Fibroblast of lung (primary cell): ENCODE measurements at places on chromosomes 2 and 18.
A peak's percentile ranks its signal among the peaks of the same experiment; 100 is the strongest.

DNA sequence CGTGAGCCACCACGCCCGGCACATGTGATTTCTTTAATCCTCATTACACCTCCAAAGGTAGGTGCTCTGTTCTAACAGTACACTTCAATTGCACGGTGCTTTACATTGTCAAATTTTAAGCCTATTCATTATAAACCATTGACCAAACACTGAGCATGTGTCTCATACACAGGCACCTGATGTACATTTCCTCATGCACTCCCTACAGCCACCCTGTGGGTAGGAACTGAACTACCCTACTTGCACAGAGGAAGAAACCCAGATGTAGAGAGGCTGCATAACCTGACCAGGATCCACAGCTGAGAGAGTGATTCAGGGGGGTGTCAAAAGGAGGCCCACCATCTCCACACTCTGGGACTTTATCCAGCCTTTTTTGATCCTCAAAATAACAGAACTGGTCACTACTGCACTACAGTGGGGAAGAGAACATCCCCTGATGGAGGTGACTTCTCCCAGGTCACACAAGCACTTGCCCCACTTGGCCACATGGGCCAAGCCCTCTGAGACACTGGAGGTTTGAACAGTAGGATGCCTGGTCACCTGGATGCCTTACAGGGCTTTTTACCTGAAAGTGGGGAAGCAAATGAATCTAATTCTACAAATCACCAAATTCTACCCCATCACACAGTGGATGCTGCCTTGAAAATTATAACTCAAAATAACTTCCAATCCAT is 6.9 kb upstream of the DPYSL5 start:
- DNase-seq = no peak

GRCh38 chr2:42364658-42365057 is 3.6 kb upstream of the COX7A2L start:
- no peak for DNase-seq

DNA sequence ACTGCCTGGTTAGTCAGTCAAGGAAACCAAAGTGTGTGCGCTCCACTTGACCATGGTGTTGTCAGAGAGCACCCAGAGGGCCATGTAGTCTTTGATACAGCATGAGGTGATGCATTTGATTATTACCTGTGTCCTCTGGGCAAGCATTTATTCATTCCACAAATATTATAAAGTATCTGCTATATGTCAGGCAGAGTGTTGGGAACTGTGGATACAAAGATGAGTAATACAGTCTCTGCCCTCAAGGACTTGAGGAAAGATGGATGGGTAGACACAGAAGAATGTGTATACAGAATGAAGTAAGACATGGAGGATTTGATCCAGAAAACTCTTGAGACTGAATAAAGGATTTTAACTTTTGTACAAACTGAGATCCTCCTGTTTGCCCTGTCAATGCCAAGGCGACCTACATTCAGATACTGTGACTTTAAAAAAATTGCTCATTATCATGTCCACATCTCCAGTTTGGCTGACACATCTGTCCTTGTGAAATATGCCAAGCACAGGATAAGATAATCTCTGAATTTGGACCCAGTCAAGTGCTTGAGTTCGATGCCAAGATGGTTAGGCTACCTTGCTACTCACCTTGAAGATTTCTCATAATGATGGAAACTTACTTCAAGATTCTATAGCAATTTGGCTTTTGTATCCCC is 50.8 kb downstream of the ACYP2 start:
- peak; percentile 9 for DNase-seq

- DNase-seq = no peak
Measured at GRCh38 chr2:67760995-67761394, 301.8 kb downstream of the C1D start.

GRCh38 chr2:85255813-85256594 is 71.8 kb downstream of the TGOLN2 start:
- peak; percentile 86 for DNase-seq

GRCh38 chr2:160324917-160325316 is 124.8 kb upstream of the ITGB6 start:
- DNase-seq = no peak

GRCh38 chr18:73887801-73888200 is 259.8 kb downstream of the FBXO15 start:
- DNase-seq = no peak

DNA sequence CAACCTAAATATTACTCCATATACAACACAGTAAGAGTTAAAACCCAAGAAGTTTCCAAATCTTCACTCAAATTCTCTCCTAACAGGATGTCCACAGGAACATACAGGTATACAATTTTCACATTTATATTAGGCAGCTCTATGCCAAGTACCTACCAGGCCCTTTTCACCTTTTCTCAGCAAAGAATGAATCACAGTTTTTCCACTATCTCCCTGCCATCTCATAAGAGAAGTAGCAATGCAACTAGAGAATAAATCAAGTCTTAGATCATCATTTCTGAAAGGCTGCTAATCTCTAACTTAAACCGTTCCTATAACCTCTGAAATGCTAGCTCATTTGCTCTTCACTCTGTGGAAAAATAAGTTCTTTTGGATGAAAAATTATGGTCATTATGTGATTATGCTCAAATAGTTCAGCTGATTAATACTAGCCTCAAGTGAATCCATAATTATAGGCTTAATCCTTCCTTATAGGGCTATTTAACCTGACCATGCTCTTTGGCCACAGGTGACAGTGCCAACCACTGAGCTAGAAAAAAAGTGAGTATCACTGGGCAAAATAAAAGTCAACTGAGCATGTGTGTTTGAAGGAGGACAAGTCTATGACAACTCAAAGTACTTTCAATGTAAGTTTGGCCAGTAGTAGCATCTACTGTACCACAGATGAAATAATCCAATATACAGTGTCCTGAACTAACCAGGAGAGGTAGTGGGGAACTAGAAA is 79.7 kb downstream of the COBLL1 start:
- no peak for DNase-seq

DNA sequence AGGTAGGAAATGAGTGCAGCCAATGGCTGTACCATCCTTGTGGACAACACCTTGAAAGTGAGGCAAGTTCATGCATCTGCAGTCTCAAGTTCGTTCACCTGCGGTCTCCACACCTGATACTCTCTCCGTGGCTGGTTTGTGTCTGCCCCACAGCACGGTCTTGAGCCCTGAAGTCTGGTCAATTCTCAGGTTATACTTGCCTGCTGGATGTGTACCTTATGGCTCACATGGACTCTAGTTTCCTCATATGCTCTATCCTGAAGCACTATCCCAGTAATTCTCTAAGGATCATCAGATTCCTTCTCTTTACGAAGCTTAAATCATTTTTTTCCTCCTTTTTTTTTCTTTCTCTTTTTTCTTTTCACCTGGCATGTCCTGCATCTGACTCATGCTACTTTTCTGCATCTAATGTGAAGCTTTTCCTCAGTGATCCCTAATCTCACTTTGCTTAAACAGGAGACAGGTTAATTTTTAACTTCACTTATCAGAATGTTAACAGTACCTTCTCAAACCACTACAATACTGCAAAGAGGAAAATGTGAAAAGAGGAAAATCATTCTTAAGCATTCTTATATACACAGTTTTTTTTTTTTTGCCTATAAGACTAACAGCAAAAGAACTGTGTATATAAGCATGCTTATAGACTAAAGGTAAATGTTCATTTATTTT is 511.2 kb downstream of the SOX11 start:
- DNase-seq = no peak

DNA sequence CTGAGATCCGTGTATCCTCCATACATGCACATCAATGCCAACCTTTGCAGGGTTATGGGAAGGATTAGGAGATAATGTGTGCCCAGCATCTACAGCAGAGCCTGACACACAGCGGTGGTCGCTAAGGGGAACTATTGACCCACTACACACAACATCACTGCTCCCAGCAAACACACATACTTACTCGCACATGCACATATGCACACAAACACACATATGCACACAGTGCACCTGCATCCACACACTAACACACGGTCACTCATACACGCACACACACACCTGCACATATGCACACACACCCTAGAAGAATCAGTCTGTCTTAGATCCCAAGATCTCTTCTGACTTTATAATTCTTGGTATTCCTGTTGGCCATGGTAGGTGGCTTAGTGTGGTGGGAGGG is 118.3 kb downstream of the GYPC start:
- no peak for DNase-seq

GRCh38 chr18:29531746-29532145 is 1354.8 kb upstream of the CDH2 start:
- peak; percentile 12 for DNase-seq

DNA sequence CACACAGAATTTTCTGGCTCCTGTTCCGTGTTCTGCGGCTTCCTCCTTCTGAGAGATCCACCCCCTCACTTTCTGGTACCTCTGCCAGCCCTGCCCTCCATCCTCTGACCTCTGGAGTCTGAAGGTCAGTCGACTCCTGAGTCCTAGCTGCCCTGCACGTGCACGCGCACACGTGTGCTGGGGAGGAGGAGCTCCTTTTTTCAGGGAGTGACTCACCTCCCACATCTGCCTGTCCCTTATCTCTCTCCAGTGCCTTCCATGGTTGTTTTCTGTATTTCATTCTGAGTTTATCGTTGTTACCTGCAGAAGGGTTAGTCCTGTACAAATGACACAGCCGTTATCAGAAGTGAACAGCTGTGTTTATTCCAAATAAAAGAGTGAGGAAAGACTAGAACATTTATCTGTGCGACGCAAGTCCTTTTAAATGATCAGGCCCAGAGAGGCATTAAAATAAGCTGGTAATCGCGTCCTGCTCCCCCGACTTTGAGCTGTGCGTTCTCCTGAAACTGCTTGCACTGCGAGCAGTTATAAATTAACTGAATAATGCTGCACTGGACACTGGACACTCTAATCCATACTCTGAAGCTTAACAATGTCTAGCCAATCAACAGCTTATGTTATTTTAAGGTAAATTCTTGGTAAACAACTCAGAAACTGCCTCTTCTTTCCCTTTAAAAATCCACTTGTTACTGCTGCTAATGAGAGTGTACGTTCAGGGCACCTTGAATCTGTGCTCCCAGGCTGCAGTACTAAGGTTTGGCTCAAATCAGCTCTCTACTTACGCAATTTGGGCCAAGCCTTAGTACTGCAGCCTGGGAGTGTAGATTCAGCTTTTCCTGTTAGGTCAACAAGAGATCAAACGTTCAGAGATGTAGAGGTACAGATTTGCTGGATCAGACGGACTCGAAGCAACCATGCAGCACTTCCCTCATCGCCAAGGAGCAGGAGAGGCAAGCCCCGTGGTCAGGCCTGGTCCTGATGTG is 72.5 kb downstream of the GALR1 start:
- no peak for DNase-seq

GRCh38 chr2:209253544-209253943 is 170.3 kb upstream of the MAP2 start:
- no peak for DNase-seq

GRCh38 chr18:11369556-11369955 is 220.2 kb upstream of the PIEZO2 start:
- DNase-seq = no peak
